ENCODE measurements at places on chromosomes 5 and 9. TPM values are rescaled to one million over a fixed set of nuclear protein-coding genes. Genes with fewer than 3 reads are reported as not detected.
A peak's percentile ranks its signal among the peaks of the same experiment; 100 is the strongest.

Gene MROH2B
- not detected for polyA plus RNA-seq

GRCh38 chr5:27511061-27511460, 472.7 kb upstream of the CDH9 start:
- no peak for DNase-seq

DNA sequence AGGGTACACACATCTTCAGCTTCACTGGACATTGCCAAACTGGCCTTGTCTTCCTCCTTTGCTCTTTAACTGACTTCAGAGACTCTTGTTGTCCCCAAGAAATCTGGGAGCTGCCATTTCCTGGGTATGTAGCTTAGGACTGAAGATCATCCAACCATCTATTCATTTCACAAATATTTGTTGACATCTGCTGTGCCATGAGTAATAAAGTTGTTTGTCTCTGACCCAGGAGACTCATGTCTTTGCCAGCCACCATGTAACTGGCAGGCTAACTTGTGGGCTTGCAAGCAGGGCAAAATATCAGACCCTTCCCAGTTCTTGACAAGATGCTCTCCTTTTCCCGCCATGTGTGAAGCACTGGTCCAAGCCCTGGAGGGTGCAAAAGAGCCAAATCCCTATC, 17.1 kb upstream of the TOR1B start:
- DNase-seq = no peak

GRCh38 chr9:104682642-104683041, 11.7 kb upstream of the OR13D1 start:
- DNase-seq = peak; percentile 17

GRCh38 chr9:105242557-105242956, 1.9 kb upstream of the SLC44A1 start:
- no peak for DNase-seq

DNA sequence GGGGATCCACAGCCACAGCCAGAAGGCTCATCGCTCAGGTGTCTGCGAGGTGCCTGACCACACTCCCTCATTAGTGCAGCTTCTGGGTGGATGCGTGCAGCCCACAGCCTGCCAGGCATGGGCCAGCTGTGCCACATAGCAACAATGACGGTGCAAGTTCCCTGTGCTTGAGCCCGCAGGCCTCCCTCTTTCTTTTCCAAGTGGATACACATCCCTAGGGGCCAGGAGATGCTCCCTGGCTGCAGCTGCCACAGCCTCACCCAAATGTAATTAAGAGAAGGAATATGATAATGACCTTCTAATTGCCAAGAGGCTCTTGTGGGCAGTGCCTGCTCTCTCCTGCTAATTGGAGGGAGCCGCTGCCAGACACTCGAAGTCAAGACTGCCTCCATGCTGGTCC, 116.0 kb upstream of the PPP1R26 start:
- DNase-seq = no peak

DNA sequence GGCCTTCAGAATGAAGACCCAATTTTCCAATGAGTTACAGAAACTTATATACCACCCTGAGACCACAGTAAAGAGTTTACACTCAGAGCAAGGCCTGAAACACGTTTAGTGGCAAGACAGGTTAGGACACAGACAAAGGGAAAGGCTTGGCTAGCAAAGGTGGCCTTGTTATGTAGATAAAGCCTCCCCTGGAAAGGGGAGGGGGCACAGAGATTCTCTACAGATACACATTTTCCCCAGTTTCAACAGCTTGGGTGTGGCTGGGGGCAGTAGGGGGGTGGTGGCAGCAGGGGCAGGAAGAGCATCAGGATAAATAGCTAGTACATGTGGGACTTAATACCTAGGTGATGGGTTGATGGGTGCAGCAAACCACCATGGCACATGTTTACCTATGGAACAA, 51.9 kb upstream of the PPP1R2B start:
- no peak for DNase-seq

DNA sequence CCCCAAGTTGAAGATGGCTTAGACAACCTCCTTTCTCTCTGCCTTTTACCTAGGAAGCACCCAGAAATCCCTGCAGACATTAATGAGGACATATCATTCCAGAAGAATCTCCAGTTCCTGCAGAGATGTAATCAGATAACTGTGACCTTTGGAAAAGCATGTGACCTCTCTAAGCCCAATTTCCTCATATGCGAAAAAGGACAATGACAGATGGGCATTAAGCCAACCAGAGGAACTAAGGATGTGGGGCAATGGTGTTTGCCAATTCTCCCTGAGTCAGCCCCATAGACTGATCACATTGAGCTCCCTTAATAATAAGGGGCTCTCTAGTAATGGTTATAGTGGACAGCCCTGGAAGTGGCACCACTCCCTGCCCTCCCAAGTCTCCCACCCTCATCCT, 10.1 kb upstream of the FOXI1 start:
- DNase-seq = no peak

GRCh38 chr9:135614821-135615665, 24.3 kb downstream of the GLT6D1 start:
- no peak for DNase-seq

Gene TAF1L
- 0.09 TPM for polyA plus RNA-seq

Gene LHX6
- polyA plus RNA-seq = 3.4 TPM

Gene PFN3
- polyA plus RNA-seq = 7.4 TPM

DNA sequence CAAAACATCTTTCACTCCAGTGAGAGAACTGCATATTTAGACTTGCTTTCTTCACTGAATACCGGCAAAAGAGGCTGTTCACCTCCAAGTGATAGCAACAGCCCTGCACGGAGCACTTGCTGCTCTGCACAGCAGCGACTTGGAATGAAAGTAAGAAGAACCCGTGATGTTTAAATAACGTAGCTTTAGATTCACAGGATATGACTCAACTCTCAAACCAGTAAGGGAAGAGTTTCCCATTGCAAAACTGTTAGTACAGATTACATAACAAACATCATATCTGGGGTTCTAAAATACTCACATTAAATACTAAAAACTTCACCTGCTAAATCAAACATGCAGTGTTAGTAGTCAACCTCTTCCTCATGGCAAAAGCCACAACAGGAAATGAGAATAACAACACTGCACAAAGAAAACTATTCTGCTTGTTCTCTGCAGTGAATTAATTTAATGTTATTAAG, 203.4 kb downstream of the MCTP1 start:
- no peak for DNase-seq

DNA sequence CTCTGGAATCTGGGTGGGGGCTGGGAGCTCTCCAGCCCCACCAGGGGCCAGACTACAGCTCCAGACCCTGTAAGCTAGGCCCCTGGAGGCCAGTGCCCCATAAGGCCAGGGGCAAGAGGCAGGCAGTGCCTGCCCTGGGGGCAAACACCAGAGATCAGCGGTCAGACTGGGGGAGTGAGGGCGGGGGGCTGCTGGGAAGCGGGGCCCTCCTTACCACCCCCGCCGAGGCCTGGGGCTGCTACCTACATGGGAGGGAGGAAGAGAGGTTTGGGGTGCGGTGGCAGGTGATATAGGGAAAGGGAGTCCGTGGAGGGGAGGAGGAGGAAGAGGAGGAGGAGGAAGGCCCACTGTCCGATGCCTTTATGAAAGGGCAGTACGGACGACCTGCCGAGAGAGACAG, 12.7 kb downstream of the PRR7 start:
- no peak for DNase-seq

Gene PLPP7
- 1.7 TPM for polyA plus RNA-seq

GRCh38 chr9:83956436-83957247, 23.4 kb downstream of the HNRNPK start:
- no peak for DNase-seq

GRCh38 chr5:125023673-125024072, 277.2 kb upstream of the ZNF608 start:
- no peak for DNase-seq

- DNase-seq = no peak
Observed at GRCh38 chr5:130805648-130806047, 359.4 kb downstream of the HINT1 start.

DNA sequence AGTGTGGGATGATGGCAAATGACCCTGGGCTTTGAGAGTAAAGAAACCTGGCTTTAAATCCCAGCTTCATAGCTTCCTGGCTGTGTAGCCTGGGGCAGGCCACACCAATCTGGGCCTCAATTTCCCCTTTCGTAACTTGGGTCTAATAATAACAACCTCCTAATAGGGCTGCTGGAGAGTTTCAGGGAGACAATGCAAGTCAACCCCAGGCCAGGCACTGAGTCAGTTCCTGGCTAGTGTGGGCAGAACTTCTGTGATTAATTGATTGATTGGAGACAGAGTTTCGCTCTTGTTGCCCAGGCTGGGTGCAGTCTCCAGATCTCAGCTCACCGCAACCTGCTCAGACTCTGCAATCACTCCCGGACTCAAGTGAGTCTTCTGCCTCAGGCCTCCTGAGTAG, 3.3 kb upstream of the SH2D3C start:
- DNase-seq = no peak

DNA sequence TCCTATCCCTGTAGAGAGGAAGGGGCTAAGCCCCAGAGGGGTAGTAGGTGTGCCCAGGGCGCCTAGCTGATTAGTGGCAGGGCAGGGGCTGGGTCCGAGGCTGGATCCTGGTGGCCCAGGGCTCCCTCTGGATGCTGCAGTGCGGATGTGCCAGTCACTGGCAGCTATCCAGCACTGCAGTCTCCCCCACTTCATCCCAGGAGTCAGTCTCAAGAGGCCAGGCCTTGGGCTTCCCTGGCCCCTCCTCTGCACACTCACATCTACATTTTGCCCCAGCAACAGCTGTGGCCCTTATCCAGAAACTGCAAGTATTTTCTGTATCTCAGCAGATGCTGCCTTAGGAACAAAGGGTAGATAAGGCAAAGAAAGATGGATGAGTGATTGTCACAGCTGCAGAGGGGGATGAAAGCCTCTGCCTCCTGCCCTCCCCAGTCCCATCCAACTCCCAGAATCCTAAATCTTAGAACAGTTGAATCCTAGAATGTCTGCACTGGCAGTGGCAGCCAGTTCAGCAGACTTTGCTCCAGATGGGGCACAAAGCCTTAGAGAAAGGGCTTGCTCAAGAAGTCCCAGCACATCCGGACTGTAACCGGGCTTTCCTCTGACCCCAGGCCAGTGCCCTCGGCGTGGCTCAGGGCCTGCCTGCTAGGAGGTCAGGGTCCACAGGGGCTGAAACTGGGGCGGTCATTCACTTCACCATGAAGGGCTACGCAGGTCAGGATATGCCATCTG, 1.6 kb downstream of the ANXA6 start:
- DNase-seq = no peak

Gene DMGDH
- polyA plus RNA-seq = 19.5 TPM

DNA sequence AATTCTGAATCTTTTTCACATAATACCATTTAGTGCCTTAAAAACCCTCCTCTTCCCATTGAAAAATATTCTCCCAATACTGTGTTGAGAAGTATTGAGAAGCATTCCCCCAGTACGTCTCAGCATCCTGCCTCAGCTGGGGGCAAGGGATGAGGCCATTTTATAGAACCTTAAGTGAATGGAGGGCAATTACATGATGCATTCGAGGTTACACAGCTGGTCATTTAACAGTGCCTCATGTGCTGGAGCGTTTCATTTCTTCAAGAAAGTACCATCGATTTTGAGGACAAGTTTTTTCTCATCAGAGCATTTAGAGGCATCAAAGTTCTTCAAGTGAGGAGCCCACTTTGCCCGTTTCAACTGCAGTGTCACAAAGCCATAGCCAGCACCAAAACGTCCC, 135.6 kb downstream of the DOCK2 start:
- DNase-seq = no peak

DNA sequence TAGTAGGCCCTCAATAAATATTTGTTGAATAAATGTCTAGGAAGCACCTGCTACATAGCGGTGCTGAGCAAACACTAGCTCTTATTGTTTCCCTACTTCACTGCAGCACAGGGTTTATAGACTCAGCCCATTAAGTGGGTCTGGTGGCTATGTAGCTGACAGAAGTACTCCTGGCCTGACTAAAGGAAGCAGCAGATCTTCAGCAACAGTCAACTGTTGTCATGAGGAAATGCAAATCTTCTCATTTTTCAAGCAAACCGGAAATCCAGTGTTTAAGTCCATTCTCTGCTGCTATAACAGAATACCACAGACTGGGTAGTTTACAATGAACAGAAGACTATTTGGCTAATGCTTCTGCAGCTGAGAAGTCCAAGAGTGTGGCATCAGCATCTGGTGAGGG, 2.8 kb upstream of the TEX10 start:
- no peak for DNase-seq

DNA sequence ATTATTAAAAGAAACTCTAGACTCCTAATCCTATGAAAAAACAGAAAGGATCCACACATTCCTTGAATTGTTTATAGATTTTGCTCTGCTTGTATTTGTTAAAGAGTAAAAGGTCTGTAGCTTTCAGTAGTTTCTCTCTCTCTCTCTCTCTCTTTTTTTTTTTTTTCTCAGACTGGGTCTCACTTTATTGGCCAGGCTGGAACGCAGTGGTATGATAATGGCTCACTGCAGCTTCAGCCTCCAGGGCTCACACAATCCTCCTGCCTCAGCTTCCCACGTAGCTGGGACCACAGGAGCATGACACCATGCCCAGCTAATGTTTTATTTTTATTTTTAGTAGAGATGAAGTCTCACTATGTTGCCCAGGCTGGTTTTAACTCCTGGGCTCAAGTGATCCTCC, 9.3 kb downstream of the UGT3A2 start:
- DNase-seq = no peak

Gene GTF2H2C
- 56.1 TPM for polyA plus RNA-seq

DNA sequence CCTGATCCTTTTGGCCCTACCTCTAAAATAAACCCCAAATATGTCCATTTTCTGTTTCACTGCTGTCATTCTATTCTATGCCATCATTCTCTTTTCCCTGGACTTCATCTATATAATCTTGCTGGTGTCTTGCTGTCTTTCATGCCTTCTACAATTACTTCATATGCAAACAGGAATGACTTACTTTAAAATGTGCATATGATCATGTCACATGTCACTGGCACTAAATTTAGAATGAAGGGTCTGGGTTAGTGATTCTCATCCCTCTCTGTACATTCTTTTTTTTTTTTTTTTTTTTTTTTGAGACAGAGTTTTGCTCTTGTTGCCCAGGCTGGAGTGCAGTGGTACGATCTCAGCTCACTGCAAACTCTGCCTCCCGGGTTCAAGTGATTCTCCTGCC, 22.9 kb downstream of the FAF2 start:
- DNase-seq = no peak

- no peak for DNase-seq
Observed at GRCh38 chr9:129009584-129010141, 18.5 kb downstream of the SH3GLB2 start.

- DNase-seq = no peak
Observed at GRCh38 chr5:40652441-40653220, 27.1 kb upstream of the PTGER4 start.

GRCh38 chr5:148734518-148734917, 80.2 kb upstream of the HTR4 start:
- no peak for DNase-seq

DNA sequence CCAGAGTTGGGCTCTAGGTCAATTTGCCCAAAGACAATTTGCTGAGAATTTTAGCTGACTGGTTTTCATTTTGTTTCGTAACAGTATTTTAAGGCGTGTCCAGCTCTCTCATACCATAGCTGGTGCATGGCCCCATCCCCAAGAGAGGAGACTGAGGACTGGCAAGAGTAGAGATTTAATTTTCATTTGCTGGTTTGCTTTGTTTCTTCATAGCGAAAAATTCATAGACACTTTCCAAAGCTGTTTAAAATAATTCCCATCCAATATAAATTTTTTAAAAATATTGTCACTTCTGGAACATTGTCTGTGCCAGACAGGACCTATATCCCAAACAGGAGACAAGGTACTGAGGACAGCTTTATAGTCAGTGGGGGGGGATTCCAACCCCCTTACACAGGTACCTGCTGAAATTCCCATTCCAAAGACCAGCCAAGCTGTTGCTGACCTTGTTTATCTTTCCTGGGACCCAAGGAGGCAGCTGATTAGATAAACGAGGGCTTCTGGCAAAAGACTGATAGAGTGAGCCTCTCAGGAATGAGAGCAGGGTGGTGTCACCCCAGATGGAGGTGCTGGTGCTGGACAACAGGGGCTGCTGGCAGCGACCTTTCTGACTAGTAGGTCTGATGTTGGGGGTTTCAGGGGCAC, 6.8 kb upstream of the ANGPTL2 start:
- DNase-seq = no peak
